ENCODE measurements at places on chromosomes 2 and 18.

- no peak for DNase-seq
Measured at GRCh38 chr18:35072616-35073015, 31.4 kb downstream of the MAPRE2 start.

DNA sequence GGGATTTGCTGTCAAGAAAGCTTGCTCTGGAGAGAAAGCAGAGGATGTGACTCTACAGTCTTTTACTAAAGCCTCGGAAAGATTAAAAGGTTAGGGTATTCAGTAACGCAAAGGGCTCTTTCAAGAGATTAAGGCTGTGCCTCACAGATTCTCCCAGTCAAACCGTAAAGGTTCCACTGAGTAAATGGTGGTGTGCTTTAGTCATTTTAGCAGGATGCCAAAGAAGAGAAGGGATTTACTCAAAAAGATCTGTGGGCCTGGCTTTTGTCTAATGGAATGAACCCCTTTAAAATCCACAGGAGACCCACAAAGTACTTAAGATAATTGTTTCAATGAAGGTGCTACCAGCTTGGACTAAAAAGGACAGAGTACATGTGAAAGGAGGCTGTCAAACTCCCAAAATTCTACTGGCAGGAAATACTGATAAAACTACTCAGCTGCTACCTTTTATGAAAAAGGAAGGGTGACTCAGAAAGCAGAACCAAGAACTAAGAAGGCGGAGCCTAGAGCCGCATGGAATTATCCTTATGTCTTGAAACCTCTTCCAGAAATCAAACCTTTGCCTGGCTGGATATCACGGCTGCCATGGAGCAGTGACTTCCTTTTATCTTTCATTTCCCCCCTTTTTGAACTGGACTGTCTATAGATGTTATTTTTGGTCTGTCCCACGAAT lies 670.2 kb upstream of the ZEB2 start:
- DNase-seq: no peak

DNA sequence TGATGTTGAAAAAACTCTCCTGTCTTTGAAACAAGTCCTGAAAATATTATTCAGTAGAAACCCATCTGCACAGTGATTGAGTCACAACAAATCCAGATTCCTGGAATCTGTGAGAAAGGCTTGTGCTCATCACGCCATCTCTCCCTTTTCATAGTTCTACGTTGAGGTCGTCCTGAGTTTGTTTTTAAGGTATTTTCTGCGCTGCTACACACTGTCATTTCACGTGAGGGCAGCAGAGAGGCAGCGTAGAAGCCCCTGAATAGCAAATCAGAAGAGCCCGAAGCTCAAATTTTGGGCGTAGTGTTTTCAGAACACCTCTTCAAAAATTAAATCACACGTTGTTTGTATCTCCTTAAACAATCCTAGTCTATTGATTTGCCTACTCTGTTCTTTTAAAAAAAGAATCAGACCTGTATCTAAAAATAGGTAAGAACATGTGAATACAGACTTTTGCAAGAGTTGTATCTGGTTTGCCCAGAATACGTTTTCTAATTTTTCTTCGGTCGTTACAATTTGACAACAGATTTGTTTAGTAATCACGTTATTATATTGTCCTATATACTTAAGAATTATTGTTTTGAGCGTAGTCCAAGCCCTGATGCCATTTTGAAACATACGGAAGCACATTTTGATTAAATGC lies 61.6 kb upstream of the SLC38A11 start:
- no peak for DNase-seq

DNA sequence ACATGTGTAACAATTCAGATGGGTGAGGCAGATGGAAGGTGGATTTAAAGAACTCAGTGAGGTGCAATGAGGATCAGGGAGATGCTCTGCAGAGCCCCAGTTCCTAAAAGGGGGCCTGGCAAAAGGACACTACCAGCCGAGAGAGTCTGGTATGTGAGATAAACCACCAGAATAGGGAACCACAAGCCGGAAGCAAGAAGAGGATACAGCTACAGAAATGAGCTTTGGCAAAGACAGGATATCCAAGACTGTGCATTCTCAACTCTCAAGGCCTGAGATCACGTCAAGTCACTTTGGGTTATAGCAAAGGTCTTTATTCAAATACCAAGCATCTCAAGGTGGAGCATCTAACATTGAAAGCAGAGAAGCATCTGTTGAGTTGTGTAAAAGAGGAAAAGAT lies 293.5 kb downstream of the ARHGAP15 start:
- no peak for DNase-seq

GRCh38 chr2:138239902-138240491 lies 261.6 kb upstream of the SPOPL start:
- no peak for DNase-seq

DNA sequence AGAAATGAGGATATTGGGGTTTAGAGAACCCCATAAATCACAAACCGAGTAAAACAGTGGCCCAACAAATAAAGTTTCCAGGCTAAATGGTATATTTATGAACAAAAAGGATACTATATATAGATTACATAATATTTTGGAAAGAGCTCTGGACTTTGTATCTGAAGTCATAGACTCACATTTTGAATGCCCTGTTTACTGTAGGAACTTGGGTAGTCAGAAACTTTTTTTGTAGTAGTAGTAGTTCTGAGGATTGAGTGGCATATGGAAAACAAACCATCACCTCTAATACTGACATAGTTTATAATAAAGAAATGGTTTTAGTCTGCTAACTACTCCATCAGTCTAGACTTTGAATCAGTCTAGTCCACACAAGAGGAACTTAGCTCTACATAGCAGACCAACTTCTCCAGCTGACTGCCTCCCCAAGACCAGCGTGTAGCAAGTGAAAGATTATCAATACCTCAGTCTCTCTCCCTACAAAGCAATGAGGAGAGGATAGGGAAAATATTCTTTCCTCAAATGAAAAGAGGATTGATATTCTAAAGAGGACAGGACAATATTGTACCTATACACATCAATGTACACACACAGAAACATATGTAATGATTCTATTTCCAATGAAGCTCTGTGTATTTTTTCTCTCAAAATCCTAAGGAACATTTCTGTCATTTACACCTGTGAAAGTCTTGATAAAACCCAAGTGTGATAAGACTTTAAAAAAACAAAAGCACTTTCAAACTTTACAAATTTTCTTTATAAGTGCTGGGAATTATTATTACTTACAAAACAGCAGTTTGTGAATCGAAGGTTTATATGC lies 184.9 kb upstream of the MAP2 start:
- no peak for DNase-seq

DNA sequence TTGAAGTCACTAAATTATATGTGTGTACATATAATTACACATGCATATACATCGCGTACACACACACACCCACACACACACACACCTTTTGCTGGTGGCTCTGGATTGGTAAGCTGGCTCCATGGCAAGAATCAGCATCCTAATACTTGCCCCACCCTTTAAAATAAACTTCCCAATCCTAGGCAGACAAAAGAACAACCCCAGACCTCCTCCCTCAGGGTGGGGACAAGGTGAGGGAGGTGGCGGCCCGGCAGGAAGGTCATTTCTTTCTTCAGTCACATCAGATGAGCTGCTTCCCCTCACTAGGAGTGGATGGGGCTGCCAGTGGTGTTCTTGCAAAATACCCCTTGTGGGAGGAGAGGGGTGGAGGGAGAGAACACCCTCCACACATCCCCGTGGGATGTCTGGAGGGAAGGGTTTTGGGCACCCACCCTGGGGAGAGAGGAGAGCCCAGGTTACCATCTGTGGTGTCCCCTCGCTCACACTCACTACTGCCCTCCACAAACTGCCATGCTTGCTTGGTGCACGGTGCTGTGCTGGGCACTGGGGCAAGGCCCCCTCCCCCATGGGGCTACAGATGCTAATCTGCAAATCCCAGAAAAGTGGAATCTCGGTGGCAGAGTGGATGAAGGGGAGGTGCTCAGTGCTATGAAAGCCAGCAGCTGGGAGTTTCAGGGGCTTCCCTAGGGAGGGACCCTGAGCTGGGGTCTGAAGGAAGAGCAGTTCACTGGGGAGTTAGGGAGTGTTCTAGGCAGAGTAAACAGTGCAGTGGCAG lies 64.0 kb downstream of the ODC1 start:
- no peak for DNase-seq

- DNase-seq: peak; percentile 71
Measured at GRCh38 chr2:240507060-240507777, 50.6 kb downstream of the ANKMY1 start.

GRCh38 chr2:229417916-229418315 lies 146.8 kb upstream of the PID1 start:
- DNase-seq: no peak

DNA sequence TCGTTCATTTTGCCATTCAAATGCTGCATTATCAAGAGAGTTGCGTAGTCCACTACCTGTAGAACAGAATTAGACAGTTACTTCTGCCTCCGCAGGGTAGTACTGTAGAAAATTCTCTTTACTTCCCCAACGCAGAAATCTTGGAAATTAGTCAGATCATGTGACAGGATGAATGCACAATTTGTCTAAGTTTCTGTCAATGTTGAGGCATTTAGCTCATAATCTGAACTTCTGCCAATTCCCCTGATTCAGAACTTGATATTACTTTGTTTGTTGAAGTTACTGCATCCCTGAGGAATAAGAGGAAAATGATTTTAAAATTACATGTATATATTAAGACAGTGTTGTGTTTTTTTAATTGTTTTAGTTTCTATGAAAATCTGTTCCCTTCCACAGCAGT lies 83.4 kb downstream of the TTC27 start:
- DNase-seq: no peak

GRCh38 chr2:197011021-197011417 lies 84.5 kb upstream of the PGAP1 start:
- DNase-seq: no peak

- no peak for DNase-seq
Measured at GRCh38 chr2:2738276-2738675, 407.2 kb upstream of the MYT1L start.

GRCh38 chr2:240983996-240984498 lies 14.4 kb upstream of the SNED1 start:
- peak; percentile 57 for DNase-seq

- DNase-seq: no peak
Measured at GRCh38 chr2:86397986-86398385, 43.2 kb upstream of the KDM3A start.

GRCh38 chr2:212936572-212936971 lies 214.8 kb downstream of the IKZF2 start:
- no peak for DNase-seq

- DNase-seq: no peak
Measured at GRCh38 chr2:100887039-100887578, 67.2 kb downstream of the NPAS2 start.

GRCh38 chr2:7906431-7906830 lies 775.4 kb upstream of the ID2 start:
- DNase-seq: no peak

GRCh38 chr18:74512321-74513053 lies 16.3 kb downstream of the CNDP2 start:
- DNase-seq: peak; percentile 42

- DNase-seq: no peak
Measured at GRCh38 chr18:58341916-58342315, 287.0 kb downstream of the ALPK2 start.

DNA sequence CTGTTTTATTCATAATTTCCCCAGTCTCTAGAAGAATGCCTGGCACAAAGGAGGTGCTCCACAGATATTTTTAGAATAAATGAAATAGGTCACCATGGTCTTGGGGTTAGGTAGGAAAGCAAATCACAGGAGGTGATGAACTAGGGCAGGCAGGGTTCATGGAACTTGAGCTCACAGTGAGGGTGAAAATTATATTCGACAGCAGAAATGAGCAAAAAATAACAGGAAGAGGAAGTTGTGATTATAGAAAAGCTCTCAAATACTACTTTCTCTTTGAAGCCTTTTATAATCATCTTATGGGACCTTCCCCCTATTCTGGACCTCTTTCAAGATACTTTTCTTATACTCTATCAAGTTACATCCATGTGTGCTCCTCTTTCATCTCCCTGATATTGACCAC lies 4.5 kb upstream of the CREB1 start:
- no peak for DNase-seq

Measured in suprapubic skin (tissue), 4 donors.